ENCODE measurements at places on chromosomes 2 and 18.

DNA sequence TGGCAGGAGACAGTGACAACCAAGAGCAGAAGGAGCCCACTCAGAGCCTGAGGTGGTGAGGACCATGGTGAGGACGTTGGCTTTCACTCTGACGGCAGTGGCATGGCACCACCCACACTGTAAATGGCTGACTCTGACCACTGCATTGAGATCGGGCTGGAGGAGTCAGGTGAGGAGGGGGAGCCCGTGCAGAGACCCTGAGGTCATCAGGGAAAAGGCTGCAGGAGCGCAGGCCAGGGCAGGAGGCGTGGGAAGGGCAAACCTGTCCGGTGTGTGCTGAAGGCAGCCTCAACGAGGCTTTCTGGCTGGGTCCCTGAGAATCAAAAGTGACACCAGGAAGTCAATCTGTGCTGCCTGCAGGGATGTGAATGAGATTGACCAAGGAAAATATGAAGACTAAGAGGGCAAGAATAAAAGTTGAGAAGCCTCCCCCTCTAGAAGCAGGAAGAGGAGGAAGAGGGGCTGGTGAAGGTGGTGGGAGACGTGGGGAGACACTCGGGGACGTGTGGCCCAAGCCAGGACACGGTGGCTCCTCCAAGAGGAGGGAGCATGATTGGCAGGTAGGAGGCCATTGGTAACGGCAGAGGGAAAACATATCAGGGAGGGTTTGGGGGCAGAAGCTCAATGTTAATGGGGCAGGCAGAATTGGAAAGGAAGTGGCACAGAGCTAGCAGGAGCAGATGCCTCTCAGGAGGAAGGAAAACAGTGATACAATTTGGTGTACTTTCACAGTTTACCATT is 2.0 kb upstream of the OR6B3 start:
- no peak for DNase-seq

- DNase-seq: no peak
Observed at GRCh38 chr2:231479455-231479854, 15.2 kb upstream of the NCL start.

DNA sequence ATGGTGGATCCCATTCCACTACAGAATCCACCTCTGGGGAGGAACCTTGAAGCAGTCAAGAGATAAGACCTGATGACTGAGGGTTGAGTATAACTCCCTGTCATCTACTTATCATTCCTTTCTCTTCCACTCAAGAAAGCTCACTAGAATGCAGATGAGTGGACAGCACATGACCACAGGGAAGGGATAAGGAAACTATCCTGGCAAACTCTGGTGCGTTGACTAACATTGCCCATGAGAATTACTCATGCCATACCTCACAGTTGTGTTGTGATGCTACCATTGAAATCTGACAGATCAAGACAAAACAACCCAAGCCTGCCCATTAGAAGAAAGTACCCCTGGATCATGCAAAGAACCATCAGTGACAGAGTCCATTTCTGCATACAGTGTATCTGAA is 26.5 kb downstream of the SLC16A14 start:
- DNase-seq: no peak

GRCh38 chr18:24271381-24272228 is 126.0 kb downstream of the OSBPL1A start:
- no peak for DNase-seq

DNA sequence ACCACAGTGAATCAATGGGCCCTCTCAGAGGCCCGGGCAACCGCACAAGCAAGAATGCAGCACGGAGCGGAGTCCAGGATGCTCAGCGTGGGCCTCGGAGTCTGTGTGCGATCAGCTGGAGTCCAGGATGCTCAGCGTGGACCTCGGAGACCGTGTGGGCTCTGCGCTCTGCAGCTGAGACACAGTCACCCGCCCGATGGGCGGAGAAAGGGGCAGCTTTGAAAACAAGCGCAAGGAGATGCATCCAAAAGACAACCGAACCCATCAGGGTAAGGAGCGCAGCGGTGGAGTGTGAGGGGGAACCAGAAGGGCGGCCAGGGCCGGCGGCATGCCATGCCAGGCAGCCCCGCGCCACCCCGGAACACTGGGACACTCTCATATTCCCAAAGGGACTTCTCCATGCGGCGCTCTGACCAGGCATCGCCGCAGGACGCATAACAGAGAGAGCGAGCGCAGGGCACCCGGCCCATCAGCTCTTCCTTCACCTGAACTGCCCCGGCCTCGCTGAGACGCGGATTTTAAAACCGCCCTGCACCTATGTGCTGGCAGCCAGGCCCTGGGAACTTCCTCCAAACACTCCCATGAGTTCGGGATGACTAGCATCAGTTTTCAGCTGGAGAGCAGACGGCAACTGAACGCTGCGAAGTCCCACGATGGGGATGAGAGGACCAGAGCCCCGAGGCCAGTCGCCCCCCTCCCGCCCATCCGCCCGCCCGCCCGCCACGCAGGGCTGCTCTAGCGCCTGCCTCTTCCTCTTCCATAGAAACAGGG is 44.7 kb downstream of the MC5R start:
- no peak for DNase-seq

- DNase-seq: no peak
Observed at GRCh38 chr2:174699993-174700766, 64.1 kb downstream of the CHRNA1 start.

GRCh38 chr2:72316774-72317173 is 169.1 kb upstream of the CYP26B1 start:
- DNase-seq: no peak
